ENCODE measurements at places on chromosomes 13 and 19.

DNA sequence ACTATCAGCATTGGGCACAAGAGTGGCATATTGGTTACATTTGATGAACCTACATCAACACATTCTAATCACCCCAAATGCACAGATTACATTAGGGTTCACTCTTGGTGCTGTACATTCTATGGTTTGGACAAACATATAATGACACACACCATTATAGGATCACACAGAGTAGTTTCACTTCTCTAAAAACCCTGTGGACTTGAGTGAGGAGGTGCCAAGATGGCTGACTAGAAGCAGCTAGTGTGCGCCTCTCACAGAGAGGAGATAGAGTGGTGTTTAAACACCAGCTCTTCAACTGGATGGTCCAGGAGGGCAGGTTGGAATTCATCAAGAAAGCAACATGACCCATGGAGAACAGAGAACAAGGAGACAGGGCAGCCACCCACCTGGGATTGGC lies 265.6 kb downstream of the TDRD3 start:
- no peak for DNase-seq

DNA sequence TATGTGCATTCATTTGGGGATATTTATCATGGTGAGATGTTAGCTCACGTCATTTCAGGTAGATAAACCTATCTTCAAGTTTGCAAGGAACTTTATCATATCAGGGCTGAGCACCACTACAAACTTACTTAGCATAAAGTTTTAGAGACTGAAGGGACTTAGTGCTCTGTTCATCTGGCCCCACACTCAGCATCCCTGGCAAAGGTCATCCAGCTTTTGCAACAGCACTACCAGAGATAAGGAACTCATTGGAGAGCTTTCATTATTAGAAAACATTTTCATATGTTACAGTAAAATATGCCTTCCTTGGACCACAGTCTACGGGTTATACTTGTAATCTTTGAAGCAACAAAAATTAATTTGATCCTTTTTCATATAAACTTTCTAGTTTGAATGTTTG lies 263.4 kb downstream of the POU4F1 start:
- DNase-seq, result no peak

DNA sequence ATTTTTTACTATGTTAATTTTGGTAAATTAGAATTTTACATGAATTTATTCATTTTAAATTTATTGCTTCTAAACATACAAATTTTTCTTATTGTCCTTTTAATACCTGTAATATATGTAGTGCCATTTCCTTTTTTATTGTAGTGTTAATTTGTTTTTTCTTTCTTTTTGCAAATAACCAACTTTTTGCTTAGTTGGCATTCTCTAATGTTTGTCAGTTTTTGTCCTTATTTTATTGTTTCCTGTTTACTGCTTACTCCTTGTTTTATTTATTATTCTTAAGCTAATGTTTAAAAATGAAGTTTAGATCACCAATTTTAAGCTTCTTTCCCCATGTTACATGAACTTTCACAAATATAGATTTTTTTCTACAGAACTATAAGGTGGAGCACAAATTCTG lies 516.6 kb downstream of the SLITRK1 start:
- no peak for DNase-seq

DNA sequence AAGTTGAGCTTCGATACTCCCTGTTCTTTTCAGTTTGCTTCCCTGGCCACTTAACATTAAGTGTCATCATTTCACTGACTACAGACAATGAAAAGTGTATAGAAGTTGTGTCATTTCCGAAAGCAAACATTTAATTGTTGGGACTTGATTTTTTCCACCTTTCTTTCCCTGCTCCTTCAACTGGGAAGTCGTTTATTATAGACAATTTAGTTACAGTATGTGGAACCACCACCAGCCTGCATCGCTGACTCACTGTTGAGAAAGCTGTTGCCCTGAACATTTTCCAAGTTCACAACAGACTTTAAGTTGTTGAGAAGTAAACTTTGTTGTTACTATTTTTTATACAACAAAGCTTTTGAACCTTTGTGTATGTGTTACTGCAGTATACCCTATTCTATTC lies 788.4 kb upstream of the PRR20A start:
- no peak for DNase-seq

DNA sequence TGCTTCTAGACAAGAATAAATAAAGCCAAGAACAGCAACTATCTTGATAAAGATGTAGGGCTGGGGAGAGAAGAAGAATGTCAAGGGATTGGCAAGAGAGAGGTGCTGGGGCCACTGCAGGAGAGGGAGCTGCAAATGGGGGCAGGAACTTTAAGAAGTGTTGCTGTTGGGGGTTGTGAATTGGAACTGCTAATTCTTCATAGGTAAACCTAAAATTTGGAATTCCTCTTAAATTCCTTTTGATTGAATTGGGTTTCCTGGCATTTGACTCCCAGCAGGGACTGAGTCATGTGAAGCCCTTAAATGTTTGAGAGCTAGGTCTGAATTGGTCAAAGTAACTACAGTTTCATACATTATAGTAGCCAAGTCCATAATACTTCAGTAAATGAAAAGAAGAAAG lies 305.6 kb upstream of the TMTC4 start:
- DNase-seq, result no peak

- DNase-seq, result no peak
Measured at GRCh38 chr13:72622546-72622945, 104.9 kb downstream of the MZT1 start.

- no peak for DNase-seq
Measured at GRCh38 chr19:31591258-31591657, 242.0 kb upstream of the TSHZ3 start.

- no peak for DNase-seq
Measured at GRCh38 chr19:7098096-7098495, 28.6 kb downstream of the ZNF557 start.

GRCh38 chr13:97999653-98000052 lies 46.2 kb downstream of the IPO5 start:
- DNase-seq, result no peak

GRCh38 chr13:57832187-57832586 lies 200.6 kb downstream of the PCDH17 start:
- no peak for DNase-seq

Measured in NCI-H2081 (cell line).